ENCODE measurements at places on chromosomes 6 and 20.
A peak's percentile ranks its signal among the peaks of the same experiment; 100 is the strongest.

DNA sequence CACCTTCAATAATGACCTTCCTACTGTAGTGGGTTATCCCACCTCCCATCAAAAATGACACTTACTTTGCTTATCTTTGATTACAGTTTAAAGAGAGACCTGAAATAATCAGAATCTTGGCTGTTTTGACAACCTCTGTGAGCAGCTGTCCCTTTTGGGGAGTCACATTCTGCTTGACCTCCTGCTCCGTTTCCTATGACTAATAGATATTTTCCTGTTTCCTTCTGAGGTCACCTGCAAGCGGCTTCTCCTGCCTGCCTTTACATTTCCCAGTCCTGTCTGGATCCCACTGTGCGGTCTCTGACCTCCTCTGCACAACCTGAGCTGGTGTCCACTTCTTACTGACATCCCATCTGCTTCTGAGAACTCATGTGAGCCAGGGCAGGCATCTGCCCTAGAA is 54.2 kb downstream of the TRAM2 start:
- DNase-seq = no peak

DNA sequence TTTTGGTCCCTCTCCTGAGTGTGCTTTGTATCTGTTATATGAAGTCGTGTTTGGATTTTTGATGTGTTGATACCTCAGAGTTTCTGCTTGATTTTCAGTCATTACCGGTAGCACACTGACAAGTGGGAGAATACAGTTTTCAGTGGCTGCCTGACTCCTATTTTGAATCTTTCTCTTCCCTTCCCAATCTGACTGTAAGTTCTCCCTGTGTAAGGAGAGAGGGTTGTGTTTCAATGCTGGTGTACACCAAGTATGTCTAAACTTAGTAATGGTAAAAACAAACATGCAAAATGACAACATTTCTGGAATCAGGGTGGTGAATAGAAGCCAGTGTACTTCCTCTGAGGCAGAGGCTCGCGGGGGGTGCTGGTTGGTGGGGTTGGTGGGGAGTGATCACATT is 103.4 kb downstream of the HIVEP1 start:
- DNase-seq = no peak

DNA sequence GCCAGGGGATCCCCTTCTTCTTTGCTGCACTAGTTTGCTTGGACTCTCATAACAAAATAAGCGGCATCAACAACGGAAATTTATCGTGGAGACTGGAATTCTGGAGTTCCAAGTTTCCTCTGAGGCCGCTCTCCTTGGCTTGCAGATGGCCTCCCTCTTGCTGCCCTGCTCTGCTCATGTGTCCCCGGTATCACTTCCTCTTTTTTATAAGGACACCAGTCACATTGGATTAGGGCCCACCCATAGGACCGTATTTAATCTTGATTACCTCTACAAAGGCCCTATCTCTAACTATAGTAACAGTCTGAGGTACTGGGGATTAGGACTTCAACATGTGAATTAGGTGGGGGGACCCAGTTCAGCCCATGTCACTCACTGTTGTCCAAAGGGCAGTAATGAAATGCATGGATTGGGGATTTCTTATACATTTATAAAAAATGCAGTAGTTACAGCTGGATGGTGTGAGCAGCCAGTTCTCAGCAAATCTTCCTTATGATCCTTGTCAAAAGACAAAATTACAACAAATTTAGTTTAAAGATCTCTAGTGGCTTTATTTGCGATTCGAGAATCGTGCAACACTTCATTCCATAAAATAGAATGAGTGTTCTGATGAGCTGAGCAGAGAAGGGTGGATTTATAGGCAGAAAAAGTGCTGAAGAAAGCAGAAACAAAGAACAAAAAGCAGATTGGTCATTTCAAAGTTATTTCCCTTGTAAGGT is 59.3 kb upstream of the AKAP12 start:
- no peak for DNase-seq

GRCh38 chr6:148423133-148423532 is 80.5 kb downstream of the SASH1 start:
- no peak for DNase-seq

DNA sequence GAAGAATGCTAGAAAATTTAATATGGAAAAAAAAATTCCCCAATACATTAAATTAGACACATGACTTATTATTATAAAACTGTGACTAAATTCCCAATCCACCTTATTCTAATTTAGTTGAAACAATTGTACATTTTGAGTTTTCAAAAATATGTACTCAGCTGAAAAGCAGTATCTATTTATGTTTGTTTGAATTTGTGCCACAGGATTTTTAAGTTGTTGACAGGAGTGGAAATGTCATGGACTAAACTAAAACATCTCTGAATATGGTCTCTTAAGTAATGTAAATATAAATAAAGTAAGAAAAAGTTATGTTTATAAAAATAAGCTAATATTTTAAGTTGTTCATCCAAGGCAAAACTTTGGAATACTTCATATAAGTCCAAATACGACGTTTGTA is 86.9 kb downstream of the COL21A1 start:
- DNase-seq = no peak

DNA sequence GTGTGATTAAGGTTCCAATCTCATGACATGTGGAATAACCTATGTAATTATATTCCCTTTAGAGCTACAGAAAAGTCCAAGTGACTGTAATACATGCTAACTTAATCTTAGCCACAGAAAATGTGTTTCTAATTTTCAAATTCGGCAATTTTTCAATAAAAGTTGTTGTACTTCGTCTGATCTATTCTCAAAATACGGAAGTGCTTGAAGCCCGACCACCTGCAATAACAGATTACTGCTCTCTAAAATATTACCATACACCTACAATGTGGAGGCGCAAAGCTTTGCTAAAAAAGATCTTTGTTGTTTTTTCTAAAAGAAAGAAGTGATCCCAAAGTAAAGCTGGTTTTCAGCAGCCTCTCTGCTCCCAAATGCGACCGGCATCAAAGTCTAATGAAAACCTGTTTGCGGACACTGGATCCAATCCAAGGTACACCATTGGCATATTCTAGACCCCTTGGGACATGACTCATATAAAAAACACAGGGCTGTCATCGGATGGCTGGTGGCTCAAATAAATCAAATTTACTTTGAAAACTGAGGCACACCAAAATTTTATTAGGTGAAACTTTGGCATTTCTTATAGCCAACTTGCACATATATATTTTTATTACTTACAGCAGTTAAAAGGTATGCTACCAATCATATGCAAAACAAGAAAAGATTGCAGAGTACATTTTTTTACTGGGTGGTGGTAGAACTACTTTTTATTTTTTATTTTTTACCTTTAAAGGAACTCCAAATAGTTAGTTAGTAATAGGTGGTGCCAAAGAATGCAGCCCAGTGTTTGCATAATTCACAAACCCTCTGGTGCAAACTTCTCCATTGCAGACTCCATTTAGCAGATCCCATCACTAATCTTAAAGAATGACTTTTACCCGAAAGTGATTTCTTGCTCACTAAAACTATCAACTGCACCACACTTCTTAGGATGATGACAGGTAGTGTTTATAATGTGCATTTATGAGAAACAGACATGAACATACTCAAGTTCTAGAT is 118.7 kb upstream of the TBX18 start:
- no peak for DNase-seq

GRCh38 chr20:4234128-4234527 is 218.8 kb upstream of the RNF24 start:
- DNase-seq = no peak

- DNase-seq = no peak
These were observed 228.0 kb downstream of the SYNDIG1 start for GRCh38 chr20:24697411-24697810.

GRCh38 chr6:44309092-44309491 is 4.1 kb downstream of the AARS2 start:
- no peak for DNase-seq

DNA sequence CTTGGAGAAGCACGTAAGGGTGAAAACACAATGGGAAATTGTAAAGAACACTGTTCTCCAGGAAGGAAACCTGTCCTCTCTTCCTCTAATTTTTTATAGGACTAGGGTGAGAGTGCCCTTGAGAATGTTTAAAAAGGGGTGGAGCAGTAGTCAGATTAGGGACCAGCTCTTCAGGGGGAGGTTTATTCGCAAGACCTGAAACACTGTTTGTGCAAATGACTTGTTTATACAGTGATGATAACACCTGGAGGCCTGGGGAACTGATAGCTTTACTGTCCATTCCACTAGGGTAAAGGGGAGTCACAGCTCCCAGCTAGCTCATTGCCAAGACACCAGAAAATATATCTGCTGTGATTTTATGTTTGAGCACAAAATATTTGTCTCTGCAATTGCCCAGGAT is 8.1 kb upstream of the FUT9 start:
- no peak for DNase-seq

GRCh38 chr20:46990017-46990595 is 95.5 kb downstream of the EYA2 start:
- DNase-seq = no peak

DNA sequence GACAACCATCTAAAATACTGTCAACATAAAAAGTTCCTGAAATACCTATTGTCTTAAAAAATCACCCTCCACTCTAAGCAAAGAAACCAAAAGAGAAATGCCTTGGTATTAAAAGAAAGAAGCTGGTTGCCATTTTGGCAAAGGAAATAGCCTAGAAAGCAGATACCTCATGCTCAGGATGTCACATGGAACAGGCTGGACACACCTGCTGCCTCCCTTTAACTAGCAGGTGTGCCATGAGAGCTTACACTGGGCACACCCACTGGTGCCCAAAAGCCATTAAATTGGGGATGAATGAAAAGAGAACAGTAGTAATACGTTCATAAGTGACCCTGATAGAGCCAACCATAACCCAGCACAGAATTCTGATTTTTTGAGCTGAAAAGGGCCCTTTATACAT is 1.5 kb downstream of the SLC23A2 start:
- no peak for DNase-seq

GRCh38 chr6:130018744-130019325 is 454 bp downstream of the L3MBTL3 start:
- DNase-seq = peak; percentile 23

DNA sequence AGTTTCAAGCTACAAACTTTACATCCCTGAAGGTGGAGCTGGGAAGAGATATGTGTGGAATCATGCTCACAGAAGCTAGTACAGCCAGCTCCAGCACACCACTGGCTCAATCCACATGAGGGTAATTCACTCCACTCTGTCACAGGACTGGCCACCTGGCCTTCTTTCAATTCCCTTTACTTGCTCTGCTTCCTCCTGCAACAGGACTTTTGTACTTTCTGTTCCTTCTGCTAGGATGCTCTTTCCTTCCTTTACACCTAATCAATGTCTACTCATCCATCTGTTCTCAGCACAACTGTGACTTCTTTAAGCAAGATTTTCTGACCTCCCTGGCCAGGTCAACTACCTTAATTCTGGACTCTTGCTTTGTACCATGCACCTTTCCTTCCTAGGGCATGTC is 39.4 kb upstream of the MYB start:
- DNase-seq = no peak

DNA sequence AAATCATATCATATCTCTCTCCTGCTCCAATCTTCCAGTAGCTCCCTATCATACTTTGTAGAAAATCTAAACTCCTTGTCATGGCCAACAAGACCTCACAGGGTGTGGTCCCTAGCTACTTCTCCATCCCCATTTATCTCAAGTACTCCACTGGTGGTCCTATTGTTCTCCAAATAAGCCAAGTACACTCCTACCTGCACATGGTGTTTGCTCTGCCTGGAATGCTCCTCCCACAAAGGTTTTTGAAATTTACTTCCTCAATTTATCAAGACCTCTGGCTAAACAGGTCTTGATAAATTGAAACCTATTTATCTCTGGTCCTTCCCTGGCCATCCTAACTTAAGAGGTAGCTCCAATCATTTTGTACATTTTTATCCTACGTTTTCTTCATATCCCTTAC is 12.1 kb downstream of the TMX4 start:
- no peak for DNase-seq

DNA sequence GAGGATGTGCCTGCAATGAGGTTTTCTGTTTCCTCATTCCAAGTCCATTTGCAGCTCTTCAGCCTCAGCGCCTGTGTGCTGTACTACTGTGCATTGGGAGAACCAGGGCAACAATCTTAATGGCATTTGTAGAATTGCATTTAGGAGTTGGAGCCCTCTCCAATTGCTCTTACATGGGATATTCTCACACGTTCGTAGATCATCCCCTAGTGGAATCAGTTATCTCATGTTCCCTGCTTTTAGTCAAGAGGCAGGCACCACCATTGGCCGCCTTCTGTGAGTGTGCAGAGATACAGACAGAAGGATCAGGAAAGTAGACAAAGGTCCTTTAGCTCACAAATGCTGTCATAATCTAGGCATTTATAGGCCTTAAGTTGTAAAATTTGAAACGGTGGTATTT is 84.2 kb upstream of the RGS17 start:
- DNase-seq = no peak

DNA sequence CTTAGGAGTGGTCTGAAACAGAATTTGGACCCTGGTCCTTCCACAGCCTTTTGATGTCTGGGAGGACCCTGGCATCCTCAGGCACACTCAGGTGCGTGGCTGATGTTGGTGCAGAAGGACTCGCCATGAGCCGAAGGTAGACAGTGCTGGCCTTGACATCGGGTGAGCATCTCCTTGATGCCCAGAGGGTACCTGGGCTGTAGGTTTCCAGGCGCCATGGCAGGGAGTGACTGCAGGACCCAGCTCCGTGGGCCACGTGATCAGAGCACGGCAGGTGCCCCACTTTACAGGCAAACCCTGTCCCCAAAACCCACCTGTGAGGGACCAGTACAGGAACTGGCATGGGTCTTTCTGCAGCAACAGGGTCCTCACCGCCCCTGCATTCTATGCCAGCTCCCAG is 319.2 kb downstream of the CDH4 start:
- DNase-seq = no peak

GRCh38 chr6:138647006-138647405 is 126.6 kb upstream of the CCDC28A start:
- DNase-seq = no peak

- no peak for DNase-seq
These were observed 213.9 kb upstream of the CNR1 start for GRCh38 chr6:88380083-88380482.

GRCh38 chr6:32554116-32554965 is 24.3 kb upstream of the HLA-DRB5 start:
- no peak for DNase-seq

DNA sequence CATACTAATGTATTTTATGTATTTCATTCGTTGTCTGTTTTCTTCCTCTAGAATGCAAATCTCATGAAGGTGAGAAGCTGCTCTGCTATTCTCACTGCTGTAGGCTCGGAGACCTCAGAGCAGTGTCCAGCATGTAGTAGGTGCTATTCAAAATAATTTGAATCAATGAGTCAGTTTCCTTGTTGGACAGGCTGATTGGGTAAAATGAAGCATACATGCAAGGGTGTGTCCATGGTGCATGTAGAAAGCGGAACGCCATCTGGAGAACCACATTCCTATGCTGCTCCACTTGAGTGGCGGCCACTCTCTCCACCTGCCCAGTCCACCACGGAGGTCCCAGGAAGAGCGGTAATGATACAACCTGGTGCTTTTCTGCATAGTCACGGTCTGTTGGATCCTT is 412.1 kb downstream of the QKI start:
- no peak for DNase-seq

Measured in HuH-7 (cell line).